Stimulated activated CD4-positive, alpha-beta T cell treated with anti-CD3 and anti-CD28 coated beads, Interleukin-1b, Interleukin-23, amount 100 ng/mL, for 24 hours (primary cell): ENCODE measurements at places on chromosomes 7 and 10.

DNA sequence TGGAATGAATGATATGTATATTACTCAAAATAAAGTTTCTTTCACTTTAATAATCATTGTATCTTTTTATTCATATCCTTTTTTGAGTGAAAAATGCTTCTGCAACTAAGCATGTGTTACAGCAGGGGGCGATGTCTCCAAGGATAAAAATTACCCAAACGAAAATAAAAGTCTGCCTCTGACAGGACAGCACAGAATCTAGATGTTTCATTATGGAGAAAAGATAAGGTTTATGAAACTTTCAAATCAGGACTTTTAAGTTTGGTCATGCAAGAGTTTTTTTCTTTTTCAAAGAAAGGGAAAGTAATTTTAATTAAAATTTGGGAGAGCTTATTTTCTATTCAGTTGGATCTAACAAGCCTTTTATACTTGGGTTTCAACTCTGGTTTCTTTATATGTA lies 48.4 kb downstream of the TES start:
- peak; percentile 8 for DNase-seq

DNA sequence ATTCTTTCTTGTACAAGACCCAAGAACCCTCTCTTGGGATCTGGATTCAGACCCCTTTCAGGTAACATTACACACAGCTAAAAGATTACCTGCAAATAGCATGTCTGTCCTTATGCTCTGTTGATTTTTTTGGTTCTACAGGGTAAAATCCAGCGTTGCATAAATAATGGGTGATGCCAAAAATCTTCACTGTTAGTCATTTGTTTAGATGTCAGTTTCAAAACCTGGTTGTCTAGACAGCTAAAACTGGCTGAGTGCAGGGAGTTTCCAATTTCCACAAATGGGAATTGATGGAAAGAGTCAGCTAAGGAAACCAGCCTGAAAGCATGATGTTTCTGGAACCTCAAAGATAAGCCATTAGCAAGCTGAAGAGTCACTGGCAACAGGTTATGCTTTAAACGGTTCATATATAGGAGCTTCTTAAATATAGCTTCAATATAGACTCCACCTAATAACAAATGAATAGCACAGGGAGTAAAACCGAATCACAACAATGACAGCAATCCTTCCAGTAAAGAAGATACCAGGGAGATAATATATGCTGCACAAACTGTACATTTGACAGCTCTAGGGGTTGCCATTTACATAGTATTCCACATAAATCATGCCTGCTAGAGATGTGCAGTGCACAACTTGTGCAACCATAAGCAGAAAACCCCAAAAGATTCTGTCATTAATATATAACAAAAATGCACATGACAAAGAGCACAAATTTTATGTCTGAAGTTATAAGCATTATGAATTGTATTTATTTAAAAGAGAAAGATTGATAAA lies 20.4 kb downstream of the CCDC71L start:
- DNase-seq: no peak

DNA sequence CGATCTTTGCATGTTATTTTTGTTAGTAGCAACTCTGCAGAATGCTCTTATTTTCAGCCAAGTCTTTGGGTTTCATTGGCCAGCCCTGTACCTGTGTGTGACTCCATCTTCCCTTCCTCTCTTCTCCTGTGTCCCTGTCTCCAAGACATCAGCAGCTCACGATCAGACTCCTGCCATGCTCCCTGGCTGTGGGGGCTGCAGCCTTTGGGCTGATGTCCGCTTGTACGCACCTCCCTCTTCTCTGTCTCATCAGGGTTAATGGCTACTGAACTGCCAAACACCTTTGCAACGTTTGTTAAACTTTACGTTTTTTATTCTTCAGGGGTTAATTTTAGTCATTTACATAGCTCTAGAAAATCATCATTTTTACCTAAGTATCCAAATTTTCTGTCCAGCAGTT lies 103.5 kb upstream of the RET start:
- DNase-seq: no peak

DNA sequence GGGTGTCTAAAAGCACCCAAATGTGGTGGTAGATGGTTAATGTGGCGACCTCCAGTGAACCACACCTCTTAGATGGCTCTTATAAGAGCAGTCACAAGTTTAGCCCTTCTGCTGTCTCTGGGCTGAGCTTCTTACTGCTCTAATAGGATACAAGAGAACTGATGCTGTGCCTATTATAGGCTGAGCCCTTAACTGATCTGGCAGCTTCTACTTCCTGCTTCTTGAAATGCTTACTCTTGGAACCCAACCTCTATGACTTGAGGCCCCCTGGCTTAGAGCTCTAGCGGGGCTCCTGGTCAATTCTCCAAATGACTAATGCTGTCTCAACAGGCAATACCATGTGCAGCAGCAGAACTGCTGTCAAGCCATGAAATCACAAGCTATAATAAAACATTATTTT lies 35.0 kb upstream of the LSM8 start:
- DNase-seq: no peak

- no peak for DNase-seq
Observed at GRCh38 chr7:94182721-94183120, 178.6 kb upstream of the BET1 start.

DNA sequence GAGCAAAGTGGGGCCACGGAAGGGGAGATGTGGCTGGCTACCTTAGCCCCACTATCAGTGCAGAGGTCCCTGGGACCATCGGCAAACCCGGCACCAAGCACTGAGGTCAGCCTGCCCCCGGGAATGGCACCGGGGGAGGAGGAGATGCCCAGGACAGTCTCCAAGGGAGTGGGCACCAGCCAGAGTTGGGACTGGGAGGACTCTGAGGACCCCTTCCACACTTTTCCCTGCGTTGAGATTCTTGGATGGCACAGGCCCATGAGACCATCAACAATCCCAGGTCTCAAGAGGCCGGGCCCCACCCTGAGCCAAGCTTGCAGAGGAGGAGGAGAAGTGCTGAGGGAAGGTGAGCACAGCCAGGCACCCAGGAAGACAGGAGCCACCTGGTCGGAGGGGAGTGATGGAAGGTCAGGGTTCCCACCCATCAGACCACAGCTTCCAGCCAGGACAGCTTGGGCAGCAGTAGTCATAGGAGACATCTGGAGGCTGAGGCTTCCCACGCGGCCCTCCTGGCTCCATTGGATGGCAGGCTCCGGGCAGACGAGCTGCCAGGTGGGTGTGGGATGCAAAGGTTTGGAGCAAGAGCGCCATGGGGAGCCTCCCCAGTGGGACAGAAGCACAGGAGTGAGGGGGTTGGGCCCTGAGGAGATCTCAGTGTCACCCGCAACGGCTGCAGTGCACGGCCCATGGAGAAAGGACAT lies 2.6 kb upstream of the OPN4 start:
- DNase-seq: no peak

DNA sequence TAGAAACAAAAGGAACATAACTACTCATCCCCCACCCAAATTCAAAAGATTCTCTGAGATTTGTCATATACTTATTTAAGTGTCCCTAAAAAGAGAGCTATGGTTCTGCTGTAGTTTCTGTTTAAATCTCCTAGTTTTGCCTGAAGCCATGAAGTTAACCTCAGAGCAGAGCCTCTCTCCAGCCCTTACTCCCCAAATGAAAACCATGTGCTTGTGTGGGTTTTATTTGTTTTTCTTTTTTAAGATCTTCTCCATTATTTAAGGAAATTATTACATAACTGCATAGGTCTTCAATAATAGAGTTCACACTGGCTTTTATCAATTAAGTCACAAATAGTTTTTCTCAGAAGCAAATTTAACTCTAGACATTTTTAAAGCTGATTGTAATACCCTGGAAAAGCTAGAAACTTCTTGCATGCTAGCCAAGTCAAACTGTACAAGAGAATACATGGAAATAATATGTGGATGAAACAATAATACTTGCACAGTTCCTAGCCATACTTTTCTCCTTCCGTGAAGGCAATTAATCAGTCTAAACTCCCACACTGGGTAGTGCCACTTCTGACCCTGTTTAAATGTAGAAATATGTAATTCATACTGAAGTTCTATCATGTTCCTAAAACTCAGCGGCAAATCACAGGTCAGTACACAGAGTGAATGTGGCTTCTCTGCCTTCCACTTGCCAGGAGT lies 579.7 kb downstream of the SUGCT start:
- no peak for DNase-seq

DNA sequence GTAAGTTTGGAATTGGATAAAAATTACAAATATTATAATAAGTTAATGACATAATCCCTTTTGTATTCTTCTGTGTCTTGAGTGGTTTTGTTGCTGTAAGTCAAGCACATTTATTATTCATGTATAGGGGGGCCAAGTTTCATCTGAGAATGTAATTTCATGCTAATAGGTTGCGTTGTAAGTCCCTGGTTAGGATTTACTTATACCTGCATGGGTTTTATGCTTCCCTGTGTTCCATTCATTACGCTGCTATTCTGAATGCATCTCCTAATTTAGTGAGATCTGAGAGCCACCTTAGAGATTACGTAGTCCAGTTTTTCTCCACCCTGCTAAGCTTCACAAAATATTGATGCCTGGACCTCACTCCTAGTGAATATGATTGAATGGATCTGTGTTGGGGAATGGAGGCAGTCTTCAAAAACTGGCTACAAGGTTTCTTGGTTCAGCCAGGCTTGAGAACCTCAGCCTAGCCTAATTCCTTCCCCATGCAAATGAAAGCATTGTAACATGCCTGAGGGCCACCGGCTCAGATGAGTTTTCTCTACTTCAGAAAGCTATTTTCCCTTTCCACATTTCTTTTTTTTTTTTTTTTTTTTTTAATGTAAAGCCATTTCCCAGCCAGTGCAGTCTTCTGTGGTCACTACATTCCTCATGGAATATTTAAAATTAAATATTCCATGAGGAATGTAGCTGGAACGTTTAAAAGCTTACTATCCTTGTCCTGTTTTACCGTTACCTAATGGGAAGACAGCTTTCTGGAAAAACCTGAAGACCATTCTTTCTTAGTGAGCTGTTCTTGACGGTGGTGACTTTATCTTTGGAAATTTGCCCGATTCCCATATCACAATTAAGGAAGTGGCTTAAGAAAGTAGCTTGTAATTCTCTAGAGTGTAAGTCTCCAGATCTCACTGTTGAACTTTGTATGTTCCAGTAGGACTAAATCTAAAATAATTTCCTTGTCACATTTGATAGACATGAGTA lies 16.0 kb downstream of the PAPSS2 start:
- no peak for DNase-seq

GRCh38 chr10:71970869-71971268 lies 6.7 kb downstream of the CHST3 start:
- DNase-seq: no peak
